CD8-positive, alpha-beta memory T cell (primary cell): ENCODE measurements at places on chromosomes 3 and 15. TPM values are rescaled to one million over a fixed set of nuclear protein-coding genes. Genes with fewer than 3 reads are reported as not detected.

DISP2 gene
- 1.1 TPM for total RNA-seq

ANP32A gene
- 233 TPM for total RNA-seq

DNA sequence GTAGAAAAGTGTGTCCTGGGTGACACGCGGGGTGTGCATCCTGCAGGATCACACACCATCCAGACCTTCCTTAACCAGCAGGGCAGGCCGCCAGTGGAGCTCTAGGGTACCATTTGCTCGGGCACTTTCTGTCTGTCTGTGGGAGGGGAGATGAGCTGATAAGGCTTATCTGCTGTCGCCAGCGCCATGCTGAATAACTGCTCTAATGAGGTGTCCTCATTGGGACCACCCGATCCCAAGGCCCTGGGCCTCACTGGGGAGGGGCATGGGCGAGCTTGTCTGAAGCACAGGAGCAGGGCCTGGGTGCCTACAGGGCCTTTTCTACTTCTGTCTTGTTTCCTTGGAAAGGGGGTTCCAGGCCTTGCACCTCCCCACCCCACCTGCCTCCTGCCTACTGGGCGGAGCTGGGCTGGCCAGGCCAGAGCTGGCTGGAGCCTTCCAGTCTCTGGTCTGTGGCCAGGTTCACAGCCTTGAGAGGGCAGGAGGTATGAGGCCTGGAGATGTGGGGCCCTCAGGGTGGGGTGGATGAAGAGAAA is 2.5 kb upstream of the GATA2 start:
- no peak for DNase-seq
- H3K4me1 ChIP-seq = peaks cover 15% of the 10 kb centered on the region
- H3K4me3 ChIP-seq = no peak overlapping the region
- peaks cover 48% of the 10 kb centered on the region for H3K27me3 ChIP-seq
- no peaks in the 10 kb centered on the region for H3K36me3 ChIP-seq

- no peak overlapping the region for H3K27ac ChIP-seq
- peak; percentile 34 for DNase-seq
- no peaks in the 10 kb centered on the region for H3K27me3 ChIP-seq
- no peaks in the 10 kb centered on the region for H3K36me3 ChIP-seq
- peak overlapping the region; percentile 79 for H3K4me3 ChIP-seq
These were observed 228.0 kb downstream of the UACA start for GRCh38 chr15:70535071-70535954.

DNA sequence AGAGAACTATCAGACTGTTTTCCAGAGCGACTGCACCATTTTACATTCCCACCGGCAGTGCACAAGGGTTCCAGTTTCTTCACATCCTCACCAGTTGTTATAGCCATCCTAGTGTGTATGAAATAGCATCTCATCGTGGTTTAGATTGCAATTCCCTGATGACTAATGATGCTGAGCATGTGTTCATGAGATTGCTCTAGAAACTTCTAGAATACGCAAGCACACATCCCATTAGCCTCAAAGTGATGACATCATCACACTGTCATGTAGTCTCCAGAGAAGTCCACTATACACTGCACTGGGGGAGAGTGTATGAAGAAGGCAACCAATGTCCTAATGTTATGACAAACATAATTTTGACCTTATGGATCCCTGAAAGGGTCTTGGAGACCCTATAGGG is 30.1 kb downstream of the FBLN2 start:
- DNase-seq = no peak
- no peak overlapping the region for H3K27ac ChIP-seq
- H3K27me3 ChIP-seq = no peaks in the 10 kb centered on the region
- H3K36me3 ChIP-seq = no peaks in the 10 kb centered on the region
- H3K4me1 ChIP-seq = no peaks in the 10 kb centered on the region
- H3K4me3 ChIP-seq = no peak overlapping the region

GRCh38 chr15:77825252-77825542 is 192.5 kb upstream of the LINGO1 start:
- no peak overlapping the region for H3K27ac ChIP-seq
- peaks cover 14% of the 10 kb centered on the region for H3K27me3 ChIP-seq
- no peaks in the 10 kb centered on the region for H3K4me1 ChIP-seq
- DNase-seq = no peak
- H3K4me3 ChIP-seq = no peak overlapping the region

GRCh38 chr3:194395778-194396538 is 3.1 kb downstream of the GP5 start:
- H3K36me3 ChIP-seq = no peaks in the 10 kb centered on the region
- H3K4me1 ChIP-seq = peaks cover 27% of the 10 kb centered on the region
- no peak overlapping the region for H3K27ac ChIP-seq
- no peak for DNase-seq

GRCh38 chr3:14725013-14725412 is 50.1 kb downstream of the C3orf20 start:
- H3K36me3 ChIP-seq = no peaks in the 10 kb centered on the region
- no peaks in the 10 kb centered on the region for H3K4me1 ChIP-seq
- no peaks in the 10 kb centered on the region for H3K27me3 ChIP-seq
- no peak overlapping the region for H3K27ac ChIP-seq

DNA sequence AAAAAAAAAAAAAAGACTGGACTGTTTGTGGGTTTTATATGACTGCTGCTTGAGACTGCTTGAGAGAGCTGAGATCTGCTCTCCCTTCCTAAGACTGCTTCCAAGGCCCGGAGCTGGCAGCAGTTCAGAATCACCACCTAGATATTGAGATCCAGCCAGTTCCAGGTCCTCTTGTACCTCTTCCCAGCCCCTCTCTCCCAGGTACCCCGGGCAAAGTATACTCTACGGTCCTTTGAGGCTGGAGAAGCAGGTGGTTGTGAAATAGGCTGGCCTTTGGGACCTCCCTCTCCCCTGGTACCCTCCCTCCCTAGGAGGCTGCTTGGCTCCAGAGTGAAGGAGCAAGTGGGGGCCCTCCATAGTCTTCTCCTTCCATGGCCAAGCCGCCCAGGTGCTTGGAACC is 12.6 kb upstream of the BAHD1 start:
- no peaks in the 10 kb centered on the region for H3K36me3 ChIP-seq
- no peak for DNase-seq
- no peak overlapping the region for H3K4me3 ChIP-seq

DNA sequence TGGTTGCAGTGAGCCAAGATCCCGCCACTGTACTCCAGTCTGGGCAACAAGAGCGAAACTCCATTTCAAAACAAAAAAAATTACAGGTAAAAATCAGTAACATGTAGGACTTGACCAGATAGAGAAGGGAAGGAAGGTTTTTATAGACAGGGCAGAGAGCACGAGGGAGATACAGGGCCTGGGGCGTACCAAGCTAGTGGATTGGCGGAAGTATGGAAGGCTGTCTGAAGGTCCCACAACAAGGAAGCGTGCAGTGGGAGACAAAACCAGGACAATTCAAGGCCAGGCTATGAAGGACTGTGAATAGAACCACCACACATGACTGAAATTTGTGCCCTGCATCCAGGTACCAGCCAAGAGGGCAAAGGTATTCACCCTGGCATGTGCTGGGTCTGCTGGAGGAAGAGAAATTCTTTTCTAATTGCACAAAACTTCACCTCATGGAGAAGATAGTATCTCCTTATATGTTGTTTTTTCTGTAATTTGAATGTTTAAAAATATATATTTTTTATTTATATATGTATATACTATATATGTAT is 33.0 kb upstream of the BCL2A1 start:
- no peaks in the 10 kb centered on the region for H3K36me3 ChIP-seq
- H3K27ac ChIP-seq = no peak overlapping the region
- H3K4me3 ChIP-seq = no peak overlapping the region
- H3K27me3 ChIP-seq = no peaks in the 10 kb centered on the region
- DNase-seq = no peak

DNA sequence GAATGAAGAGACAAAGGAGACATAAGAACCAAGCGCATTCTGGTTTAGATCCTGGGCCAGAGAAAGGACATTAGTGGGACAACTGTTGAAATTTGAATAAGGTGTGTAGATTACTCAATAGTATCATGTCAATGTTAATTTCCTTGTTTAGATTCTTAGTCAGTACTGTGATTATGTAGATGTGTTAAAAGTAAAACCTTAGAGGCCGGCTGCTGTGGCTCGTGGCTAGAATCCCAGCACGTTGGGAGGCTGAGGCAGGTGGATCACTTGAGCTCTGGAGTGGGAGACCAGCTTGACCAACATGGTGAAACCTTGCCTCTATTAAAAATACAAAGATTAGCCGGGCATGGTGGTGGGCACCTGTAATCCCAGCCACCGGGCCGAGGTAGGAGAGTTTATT is 26.7 kb downstream of the CYP8B1 start:
- H3K4me3 ChIP-seq = no peak overlapping the region
- no peak overlapping the region for H3K27ac ChIP-seq
- no peaks in the 10 kb centered on the region for H3K27me3 ChIP-seq
- peaks cover 9% of the 10 kb centered on the region for H3K4me1 ChIP-seq
- no peak for DNase-seq
- H3K36me3 ChIP-seq = no peaks in the 10 kb centered on the region

DNA sequence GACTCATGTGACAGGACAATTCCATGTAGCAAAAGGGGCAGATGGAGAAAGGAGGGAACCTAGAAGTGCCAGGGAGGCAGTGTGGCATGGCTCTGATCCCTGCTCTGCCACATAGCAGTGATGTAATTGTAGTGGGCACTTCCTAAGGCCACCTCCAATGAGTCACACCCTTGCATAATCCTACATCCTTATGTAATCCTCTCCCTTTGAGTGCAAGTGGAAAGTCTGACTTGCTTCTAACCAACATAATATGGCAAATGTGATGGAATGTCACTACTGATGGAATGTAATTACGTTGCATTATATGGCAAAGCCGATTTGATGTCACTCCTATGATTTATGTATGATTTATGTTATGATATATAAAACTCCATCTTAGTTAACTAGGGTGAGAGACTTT is 72.9 kb upstream of the ATP2C1 start:
- DNase-seq = no peak
- no peak overlapping the region for H3K4me3 ChIP-seq
- H3K27me3 ChIP-seq = no peaks in the 10 kb centered on the region
- no peak overlapping the region for H3K27ac ChIP-seq
- H3K4me1 ChIP-seq = no peaks in the 10 kb centered on the region
- H3K36me3 ChIP-seq = no peaks in the 10 kb centered on the region

DNA sequence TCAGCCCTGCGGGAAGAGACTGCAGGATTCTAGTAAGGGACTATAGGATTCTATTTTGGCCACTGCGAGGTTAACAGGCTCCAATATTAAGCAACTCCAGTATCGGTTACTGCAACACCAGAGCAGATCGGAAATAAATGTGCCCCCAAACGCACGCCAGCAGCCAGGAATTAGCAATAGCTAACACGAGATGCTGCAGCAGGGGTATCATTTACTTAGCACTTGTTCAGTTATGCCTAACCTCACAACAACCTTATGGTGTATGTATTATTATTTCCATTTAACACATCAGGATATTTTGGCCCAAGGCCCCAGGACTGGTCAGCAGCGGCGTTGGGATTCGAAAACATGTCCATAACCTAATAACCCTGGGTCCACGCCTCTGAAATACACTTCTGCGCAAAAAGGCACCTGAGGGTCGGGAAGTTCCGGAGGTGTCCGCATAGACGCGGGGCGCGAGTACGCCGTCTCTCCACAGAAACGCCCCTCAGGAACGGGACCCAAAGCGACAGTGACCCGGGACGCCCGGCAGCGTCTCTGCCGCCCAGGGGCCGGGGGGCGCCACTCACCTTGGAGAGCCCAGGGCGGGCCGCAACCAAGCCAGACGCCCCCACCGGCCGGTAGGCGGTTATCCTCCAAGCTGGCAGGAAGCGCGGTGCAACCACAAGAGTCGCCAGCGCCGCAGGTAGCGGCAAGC is 681 bp downstream of the PIK3CB start:
- peaks cover 16% of the 10 kb centered on the region for H3K4me1 ChIP-seq
- DNase-seq = no peak
- H3K27ac ChIP-seq = peak overlapping the region; percentile 85
- H3K4me3 ChIP-seq = peak overlapping the region; percentile 56

GRCh38 chr15:20295238-20295811 is 246.3 kb downstream of the GOLGA6L6 start:
- no peak overlapping the region for H3K4me3 ChIP-seq
- H3K27ac ChIP-seq = no peak overlapping the region
